ENCODE measurements at places on chromosomes 12 and 14. TPM values are rescaled to one million over a fixed set of nuclear protein-coding genes. Genes with fewer than 3 reads are reported as not detected.

Gene DPPA3
- not detected for total RNA-seq

DNA sequence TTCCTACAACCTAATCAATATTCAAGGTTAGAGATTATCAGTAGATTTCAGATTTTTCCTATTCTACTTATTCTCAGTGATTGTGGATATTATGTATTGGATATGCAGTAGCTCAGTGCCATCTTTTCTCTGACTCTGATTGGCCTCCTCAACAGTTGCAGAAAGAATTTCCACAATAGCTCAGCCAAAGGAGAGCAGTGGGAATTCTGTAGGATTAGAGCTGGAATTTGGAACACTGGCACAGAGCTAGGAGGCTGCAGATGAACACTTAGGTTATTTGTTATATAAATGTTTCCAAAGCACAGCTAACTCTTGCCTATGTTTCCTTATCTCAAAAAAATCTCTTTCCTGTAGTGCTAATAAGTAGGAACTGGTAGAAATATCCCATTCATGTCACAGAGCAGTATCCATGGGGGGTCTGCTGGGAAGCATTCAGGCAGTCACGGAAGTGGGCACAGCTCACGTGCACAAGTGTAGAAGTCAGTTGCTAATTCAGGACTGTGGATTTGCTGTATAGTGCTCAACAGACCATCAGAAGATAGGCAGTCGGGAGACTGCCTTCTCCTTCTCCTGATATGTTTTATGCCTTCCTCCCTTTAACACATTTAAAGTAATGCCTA is 116.2 kb upstream of the TMEM260 start:
- no peak for DNase-seq

GRCh38 chr14:88551980-88552431 is 2.8 kb downstream of the PTPN21 start:
- DNase-seq, result no peak

GRCh38 chr12:26046906-26047305 is 77.9 kb downstream of the BHLHE41 start:
- DNase-seq, result no peak

DNA sequence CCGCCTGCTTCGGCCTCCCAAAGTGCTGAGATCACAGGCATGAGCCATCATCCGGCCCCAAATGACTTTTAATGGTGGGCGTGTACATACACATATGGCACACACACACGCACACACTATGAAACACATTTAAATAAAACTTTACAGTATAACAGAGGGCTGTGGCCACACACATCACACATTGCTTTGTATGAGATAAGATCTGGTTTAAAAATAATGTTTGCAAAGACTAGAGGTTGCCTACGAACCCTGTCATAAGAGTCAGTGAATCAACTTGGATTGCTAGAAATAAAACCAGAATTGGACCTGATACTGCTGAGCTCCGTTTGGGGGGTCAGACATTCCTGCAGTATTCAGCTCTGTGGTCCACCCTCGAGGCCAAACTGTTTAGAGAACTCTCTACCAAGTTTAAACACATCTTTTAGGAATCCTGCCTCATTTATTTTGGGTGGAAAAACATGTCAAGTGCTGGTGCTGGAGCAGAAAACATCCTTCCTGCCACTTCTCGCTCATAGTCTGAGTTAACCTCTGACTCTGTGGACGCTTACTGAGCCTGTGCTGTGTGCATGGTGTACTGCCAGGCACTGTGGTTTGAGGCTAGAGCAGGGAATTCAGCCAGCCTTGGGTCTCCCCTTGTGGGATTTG is 47.8 kb upstream of the EML1 start:
- DNase-seq, result no peak
